Lower lobe of right lung (tissue), 2 donors: ENCODE measurements at places on chromosomes 2 and 18. TPM values are rescaled to one million over a fixed set of nuclear protein-coding genes. Genes with fewer than 3 reads are reported as not detected.

DNA sequence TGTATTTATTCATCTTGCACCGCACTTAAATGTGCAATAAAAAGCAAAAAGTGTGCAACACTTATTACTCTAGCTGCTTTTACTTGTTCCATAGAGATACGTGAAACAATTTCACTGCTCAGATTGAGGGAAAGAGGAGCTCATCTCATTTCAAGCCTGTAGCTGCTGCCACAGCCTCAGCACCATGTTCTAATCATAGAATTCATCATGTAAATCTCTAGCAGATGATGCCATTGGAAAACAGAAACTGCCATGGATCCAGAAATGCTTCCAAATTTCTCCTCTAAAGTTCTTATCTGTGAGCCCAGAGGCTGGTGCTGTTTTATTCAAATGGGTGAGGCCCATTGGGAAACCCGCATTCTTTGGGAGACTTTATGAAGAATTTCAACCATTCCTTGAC, 2.0 kb downstream of the CDC42EP3 start:
- peak overlapping the region; percentile 97 for H3K4me3 ChIP-seq
- H3K27me3 ChIP-seq: no peaks in the 10 kb centered on the region
- H3K27ac ChIP-seq: peak overlapping the region; percentile 95
- H3K4me1 ChIP-seq: peaks cover 64% of the 10 kb centered on the region
- peaks cover 7% of the 10 kb centered on the region for H3K36me3 ChIP-seq

DNA sequence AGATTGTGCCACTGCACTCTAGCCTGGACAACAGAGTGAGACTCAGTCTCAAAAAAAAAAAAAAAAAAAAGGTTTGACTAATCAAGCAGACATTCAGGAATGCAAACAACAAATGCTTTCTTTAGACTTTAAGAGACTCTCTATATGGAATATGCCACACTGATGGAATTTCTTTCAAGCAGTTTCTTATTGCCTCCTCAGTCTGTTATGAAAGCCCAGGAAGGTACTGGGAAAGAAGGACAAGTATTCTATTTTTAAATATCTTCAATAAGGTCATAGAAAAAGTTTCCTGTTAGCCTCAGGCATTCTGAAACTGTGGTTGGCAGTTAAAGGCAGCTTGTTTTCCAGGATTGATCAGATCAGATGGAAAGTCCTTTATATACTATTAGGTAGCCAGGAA, 241.6 kb downstream of the PIK3C3 start:
- DNase-seq: no peak
- H3K4me1 ChIP-seq: no peaks in the 10 kb centered on the region
- no peaks in the 10 kb centered on the region for H3K36me3 ChIP-seq
- no peaks in the 10 kb centered on the region for H3K27me3 ChIP-seq

DNA sequence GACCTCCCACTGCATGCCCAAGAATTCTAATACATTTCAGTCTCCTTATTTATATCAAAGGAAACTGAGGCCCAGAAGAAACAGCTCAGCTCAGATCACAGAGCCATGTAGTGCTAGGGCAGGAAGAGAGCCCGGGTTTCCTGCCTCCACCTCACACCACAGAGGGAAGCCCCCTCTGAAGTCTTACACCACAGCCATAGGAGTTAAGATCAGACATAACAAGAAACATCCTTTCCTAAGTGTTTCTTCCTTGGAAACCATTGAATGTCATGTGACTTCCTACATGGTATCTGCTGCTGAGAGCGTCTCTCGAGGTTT, 102.1 kb downstream of the MTCL1 start:
- no peak overlapping the region for H3K4me3 ChIP-seq
- H3K27ac ChIP-seq: no peak overlapping the region
- no peaks in the 10 kb centered on the region for H3K4me1 ChIP-seq
- DNase-seq: no peak

GRCh38 chr2:178075006-178075326, 2.4 kb upstream of the PDE11A start:
- peaks cover 24% of the 10 kb centered on the region for H3K27me3 ChIP-seq
- DNase-seq: no peak
- peaks cover 13% of the 10 kb centered on the region for H3K4me1 ChIP-seq
- H3K36me3 ChIP-seq: no peaks in the 10 kb centered on the region

- no peak overlapping the region for H3K4me3 ChIP-seq
- no peak overlapping the region for H3K27ac ChIP-seq
- no peaks in the 10 kb centered on the region for H3K36me3 ChIP-seq
- no peak for DNase-seq
- H3K27me3 ChIP-seq: no peaks in the 10 kb centered on the region
These were observed 22.7 kb downstream of the PTPN4 start for GRCh38 chr2:119782308-119783027.

GRCh38 chr2:174083843-174084458, 118.8 kb upstream of the SP3 start:
- no peaks in the 10 kb centered on the region for H3K27me3 ChIP-seq
- no peaks in the 10 kb centered on the region for H3K36me3 ChIP-seq
- DNase-seq: no peak
- H3K27ac ChIP-seq: no peak overlapping the region
- H3K4me1 ChIP-seq: no peaks in the 10 kb centered on the region

- H3K27ac ChIP-seq: no peak overlapping the region
- H3K4me1 ChIP-seq: no peaks in the 10 kb centered on the region
- H3K36me3 ChIP-seq: no peaks in the 10 kb centered on the region
- DNase-seq: no peak
These were observed 104.9 kb downstream of the EIPR1 start for GRCh38 chr2:3272761-3273160.

DNA sequence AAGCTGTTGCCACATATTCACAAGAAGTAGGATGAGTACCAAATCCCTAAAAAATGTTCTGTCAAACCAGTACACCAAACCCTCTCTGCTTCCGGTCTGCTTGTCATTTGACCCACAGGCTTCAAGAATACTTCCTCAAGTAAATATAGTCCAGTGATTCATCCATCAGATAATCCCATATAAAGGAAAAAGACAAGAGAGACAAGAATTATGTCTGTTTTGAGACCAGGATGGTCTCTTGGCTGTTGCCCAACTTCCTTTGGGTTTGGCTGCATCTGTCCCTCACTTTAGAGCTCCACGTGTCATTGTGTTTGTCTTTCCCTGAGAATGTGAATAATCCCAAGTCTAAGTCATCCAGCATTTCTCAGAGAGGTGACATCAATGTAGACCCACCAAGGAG, 91.5 kb upstream of the NRP2 start:
- H3K4me3 ChIP-seq: no peak overlapping the region
- no peaks in the 10 kb centered on the region for H3K36me3 ChIP-seq
- no peak overlapping the region for H3K27ac ChIP-seq
- no peaks in the 10 kb centered on the region for H3K4me1 ChIP-seq
- no peaks in the 10 kb centered on the region for H3K27me3 ChIP-seq

GRCh38 chr2:191234376-191234775, 10.8 kb upstream of the MYO1B start:
- no peaks in the 10 kb centered on the region for H3K36me3 ChIP-seq
- no peak overlapping the region for H3K27ac ChIP-seq
- H3K27me3 ChIP-seq: no peaks in the 10 kb centered on the region
- DNase-seq: no peak

DNA sequence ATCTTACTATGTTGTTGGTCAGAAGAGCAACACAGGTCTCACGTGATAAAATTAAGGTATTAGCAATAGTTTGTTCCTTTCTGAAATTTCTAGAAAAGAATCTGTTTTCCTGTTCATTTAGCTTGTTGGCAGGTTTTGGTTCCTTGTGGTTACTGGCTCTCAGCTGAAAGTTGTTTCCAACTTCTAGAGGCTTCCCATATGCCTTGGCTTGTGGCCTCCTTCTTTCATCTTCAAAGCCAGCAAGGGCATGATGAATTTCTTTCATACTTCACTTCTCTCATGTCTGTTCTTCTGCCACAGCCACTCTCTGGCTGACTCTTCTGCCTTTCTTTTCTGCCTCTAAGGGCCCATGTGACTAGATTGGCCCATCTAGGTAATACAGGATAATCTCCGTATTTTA, 193.7 kb downstream of the TRIB2 start:
- no peak overlapping the region for H3K27ac ChIP-seq
- DNase-seq: no peak
- H3K27me3 ChIP-seq: no peaks in the 10 kb centered on the region
- H3K4me1 ChIP-seq: no peaks in the 10 kb centered on the region
- no peak overlapping the region for H3K4me3 ChIP-seq

DNA sequence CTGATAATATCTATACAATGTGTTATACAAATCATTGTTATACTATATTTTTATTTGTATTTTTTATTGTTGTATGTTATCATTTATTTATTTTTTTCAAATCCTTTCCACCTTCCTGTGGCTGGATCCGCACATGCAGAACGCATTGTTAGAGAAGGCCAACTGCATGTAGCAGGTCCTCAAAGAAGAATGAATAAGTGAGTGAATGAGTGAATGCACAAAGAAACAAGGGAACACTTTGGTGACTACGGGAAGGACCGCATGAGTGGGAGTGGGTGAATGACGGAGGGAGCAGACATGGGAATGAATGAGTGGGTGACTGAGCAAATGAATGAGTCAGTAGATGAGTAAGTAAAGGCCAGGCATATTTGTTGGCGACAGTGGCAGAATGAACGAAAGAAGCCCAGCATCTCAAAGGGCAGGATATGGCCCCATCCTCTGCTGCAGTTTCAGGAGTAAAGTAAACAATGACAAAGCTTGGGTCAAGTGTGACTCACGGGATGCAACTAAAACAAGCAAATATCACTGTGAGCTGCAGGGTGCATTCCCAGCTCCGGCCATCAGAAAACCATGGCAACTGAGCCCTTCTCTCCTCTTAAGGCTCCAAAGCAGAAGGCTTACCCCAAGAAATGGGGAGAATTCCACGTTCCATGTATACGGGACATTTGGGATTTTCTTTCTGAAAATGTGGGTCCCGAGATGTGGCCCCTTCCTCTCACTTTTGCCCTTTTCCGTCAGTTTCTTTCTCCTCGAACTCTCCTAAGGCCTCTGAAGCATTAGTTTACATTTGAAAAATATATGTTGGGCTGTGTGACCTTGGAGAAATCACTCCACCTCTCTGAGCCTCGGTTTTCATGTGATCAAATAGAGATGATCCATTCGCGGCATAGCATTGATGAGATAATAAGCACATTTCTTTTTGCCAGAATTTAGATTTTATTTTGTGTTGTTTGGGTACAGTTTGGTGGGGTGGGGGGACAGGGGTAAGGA, 24.5 kb downstream of the KCNF1 start:
- H3K4me3 ChIP-seq: no peak overlapping the region
- no peaks in the 10 kb centered on the region for H3K36me3 ChIP-seq
- H3K4me1 ChIP-seq: no peaks in the 10 kb centered on the region
- no peak for DNase-seq
- peaks cover 5% of the 10 kb centered on the region for H3K27me3 ChIP-seq

DNA sequence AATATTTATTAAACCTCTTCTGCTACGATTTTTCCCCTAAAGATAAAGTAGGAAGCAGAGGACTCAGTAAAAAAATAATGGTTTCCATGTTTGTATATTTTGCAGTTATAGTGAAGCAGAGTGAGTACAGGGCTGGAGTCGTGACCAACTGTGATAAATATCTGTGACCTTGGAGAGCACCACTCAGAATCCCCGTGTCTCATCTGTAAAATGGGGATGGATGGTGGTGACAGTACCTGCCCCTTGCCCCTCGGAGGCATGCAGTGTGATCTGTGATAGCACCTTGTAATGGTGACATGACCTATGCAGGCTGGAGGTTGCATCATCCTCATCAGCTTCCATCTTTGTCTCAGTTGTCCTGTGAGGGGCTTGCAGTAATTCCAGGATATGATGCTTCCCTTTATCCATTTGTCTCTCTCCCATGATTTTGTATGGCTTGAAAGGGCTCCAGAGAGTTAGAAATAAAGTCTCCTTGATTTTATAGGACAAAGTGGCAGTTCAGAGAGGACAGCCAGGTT, 5.5 kb downstream of the TTL start:
- DNase-seq: no peak
- no peaks in the 10 kb centered on the region for H3K27me3 ChIP-seq
- no peak overlapping the region for H3K4me3 ChIP-seq
- H3K27ac ChIP-seq: no peak overlapping the region
- H3K4me1 ChIP-seq: peaks cover 37% of the 10 kb centered on the region

DNA sequence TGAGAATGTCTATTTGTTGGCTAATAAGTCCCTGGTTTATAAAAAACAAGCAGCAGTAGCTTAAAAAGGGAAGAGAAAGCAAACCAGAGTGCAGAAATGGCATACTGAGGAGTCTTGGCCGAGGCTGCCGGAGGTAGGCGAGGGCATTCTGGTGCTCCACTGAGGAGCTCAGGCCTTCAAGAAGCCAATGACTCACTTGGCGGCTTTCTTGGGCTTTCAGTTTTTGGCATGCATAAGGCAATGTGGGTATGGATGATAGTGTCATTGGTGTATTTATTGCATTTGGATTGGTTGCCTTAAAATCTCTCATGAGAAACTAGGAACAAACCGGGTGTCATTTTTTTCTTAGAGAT, 119.6 kb upstream of the ARL5A start:
- H3K4me1 ChIP-seq: peaks cover 17% of the 10 kb centered on the region
- H3K36me3 ChIP-seq: no peaks in the 10 kb centered on the region
- H3K27ac ChIP-seq: no peak overlapping the region
- peak overlapping the region; percentile 36 for H3K4me3 ChIP-seq
- peak; percentile 51 for DNase-seq
- no peaks in the 10 kb centered on the region for H3K27me3 ChIP-seq

DNA sequence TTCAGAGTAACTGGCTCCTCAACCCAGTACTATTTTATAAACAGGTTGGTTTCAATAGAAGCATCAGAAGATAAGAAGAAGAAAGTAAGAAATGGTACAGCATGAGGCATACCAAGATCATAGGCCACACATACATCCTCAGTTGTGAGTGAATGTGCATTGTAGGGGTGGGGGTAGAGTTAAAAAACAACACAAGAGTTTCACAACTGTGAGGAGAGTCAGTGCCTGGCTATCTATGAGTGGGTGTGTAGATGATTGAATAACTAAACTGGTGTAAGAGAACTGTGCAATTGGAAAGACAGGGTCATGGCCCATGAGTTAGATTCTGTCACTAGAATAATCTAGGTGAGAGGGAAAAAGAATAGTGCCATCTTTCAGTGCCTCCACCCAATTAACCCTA, 748.2 kb upstream of the ACVR2A start:
- no peaks in the 10 kb centered on the region for H3K4me1 ChIP-seq
- no peak for DNase-seq
- no peak overlapping the region for H3K27ac ChIP-seq
- no peaks in the 10 kb centered on the region for H3K27me3 ChIP-seq
- H3K4me3 ChIP-seq: no peak overlapping the region

DNA sequence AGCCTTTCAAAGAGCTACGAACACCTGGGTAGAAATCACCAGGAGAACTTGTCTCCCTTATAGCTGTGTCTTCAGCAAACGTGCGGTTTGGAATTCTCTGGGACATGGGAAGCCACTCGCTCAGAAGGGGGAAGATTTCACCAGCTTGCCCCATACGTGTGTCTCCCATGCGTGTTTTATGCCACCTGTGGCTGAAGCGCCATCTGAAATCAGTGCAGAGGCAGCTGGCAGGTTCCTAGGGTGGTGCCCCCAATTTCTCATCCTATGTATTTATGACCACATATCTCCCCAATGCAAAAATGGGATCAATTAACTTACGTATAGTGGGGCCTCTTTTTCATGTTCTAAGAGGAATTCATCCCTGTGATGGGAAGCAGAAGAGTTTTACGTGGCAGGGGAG, 81.6 kb downstream of the TPO start:
- H3K4me1 ChIP-seq: no peaks in the 10 kb centered on the region
- H3K4me3 ChIP-seq: no peak overlapping the region
- DNase-seq: no peak
- no peak overlapping the region for H3K27ac ChIP-seq
- peaks cover 3% of the 10 kb centered on the region for H3K27me3 ChIP-seq

The MORN2 gene
- 18.4 TPM for total RNA-seq

The CXXC1 gene
- 60.2 TPM for total RNA-seq

The ARHGAP25 gene
- 48.5 TPM for total RNA-seq
